ENCODE measurements at places on chromosomes 3 and 15. TPM values are rescaled to one million over a fixed set of nuclear protein-coding genes. Genes with fewer than 3 reads are reported as not detected.

- H3K36me3 ChIP-seq, result no peaks in the 10 kb centered on the region
- DNase-seq, result no peak
- no peaks in the 10 kb centered on the region for H3K27me3 ChIP-seq
- no peak overlapping the region for H3K4me3 ChIP-seq
- no peaks in the 10 kb centered on the region for H3K4me1 ChIP-seq
These were observed 21.0 kb upstream of the MOBP start for GRCh38 chr3:39446444-39446843.

GRCh38 chr3:56222866-56223265, 245.4 kb downstream of the ERC2 start:
- no peak overlapping the region for H3K27ac ChIP-seq
- no peaks in the 10 kb centered on the region for H3K36me3 ChIP-seq
- no peaks in the 10 kb centered on the region for H3K27me3 ChIP-seq

DNA sequence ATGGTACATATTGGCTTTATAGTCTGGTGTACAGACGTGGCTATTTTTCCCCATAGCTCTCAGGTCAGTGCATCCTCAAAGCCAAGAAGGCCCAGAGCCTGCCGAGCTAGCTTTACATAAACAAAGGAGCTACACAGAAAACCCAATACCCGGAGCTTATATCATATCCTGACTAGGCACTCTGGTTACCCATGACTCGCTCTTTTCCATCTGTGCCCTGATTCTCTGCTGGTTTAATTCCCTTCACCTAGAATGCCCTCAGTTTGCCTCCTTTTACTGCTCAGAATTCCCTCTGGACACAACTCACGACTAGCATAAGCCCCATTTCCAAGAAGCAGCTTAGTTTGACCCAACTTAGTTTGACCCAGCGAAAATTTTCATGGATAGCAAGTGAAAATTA, 110.8 kb downstream of the TIGIT start:
- no peak for DNase-seq
- no peak overlapping the region for H3K27ac ChIP-seq
- no peaks in the 10 kb centered on the region for H3K36me3 ChIP-seq
- peaks cover 5% of the 10 kb centered on the region for H3K4me1 ChIP-seq

DNA sequence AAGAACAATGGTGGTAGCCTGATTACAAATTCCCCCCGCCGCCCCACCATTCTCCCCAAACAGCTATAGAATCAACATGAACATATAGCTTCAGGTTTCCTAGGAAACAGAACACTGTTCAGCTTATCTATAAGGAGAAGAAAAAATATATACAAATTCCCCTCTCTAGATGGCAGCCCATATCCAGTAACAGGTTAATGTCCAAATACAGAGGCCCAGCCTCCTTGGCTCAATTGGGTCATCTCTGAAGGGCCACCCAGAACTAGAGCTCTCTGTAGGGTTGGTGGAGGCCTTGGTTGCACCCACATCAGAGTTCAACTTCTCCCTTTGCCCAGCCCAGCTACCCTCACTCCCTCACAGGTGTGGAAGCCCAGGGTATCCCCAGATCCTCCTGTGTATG, 91.5 kb upstream of the ADAMTS17 start:
- H3K36me3 ChIP-seq, result no peaks in the 10 kb centered on the region
- no peak for DNase-seq
- no peak overlapping the region for H3K4me3 ChIP-seq
- H3K27ac ChIP-seq, result no peak overlapping the region
- H3K4me1 ChIP-seq, result no peaks in the 10 kb centered on the region

DNA sequence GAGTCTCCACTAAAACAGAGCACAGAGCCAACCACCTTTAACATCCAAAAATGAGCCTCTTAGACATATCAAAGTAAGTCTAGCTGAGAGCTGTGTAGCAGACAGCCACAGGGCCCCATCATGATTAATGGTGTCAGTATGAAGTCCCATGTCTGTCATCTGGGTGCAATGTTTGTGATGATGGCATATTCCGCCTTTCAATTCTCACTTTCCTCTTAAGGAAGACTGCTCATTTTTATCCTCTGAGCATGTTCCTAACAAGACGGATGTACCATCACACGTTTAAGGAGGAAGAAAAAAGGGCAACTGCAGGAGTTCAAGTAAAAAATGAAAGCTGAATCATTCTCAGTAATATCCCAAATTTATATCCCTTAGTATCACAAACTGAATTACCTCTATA, 85.8 kb upstream of the KCNMB2 start:
- H3K4me1 ChIP-seq, result peaks cover 7% of the 10 kb centered on the region
- H3K27me3 ChIP-seq, result no peaks in the 10 kb centered on the region
- no peak overlapping the region for H3K27ac ChIP-seq
- DNase-seq, result no peak
- no peaks in the 10 kb centered on the region for H3K36me3 ChIP-seq

Gene GTPBP8
- 1.6 TPM for total RNA-seq

Gene TNFSF10
- total RNA-seq, result 89.8 TPM

Gene HEG1
- 153 TPM for total RNA-seq

Gene CHRFAM7A
- total RNA-seq, result 0.21 TPM

Gene TM6SF1
- 6.3 TPM for total RNA-seq

Data from ascending aorta (tissue), 2 donors.